ENCODE measurements at places on chromosomes 6 and 20.

- DNase-seq = no peak
Observed at GRCh38 chr6:155201461-155202226, 62.2 kb upstream of the CLDN20 start.

DNA sequence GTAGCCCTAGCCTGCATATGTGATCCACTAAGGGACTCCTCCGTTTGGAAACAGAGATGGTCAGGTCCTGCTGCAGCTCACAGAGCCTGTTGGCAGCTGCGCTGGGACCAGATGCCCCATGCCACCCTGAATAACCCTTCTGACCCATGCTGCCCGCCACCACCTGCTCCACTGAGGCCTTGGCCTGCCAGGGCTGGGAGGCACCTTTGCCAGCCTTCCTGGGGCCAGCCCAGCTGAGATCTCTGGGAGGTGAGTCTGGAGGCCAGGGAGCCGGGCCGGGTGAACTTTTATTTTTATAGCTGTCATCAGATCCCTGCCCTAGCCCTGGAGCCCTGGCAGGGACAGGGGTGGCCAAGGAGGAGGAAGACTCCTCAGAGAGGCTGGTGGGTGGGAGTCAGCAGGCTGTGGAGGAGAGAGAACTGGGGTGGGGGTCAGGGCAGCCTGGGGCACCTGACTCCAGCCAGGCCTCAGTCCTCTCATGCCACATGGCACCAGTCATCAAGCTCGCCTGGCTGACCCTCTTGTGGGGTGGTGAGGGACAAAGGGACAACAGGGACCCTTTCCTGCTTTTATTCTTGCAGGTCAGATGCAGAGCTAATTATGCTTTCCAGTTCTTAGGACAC is 10.0 kb downstream of the CEBPB start:
- no peak for DNase-seq

DNA sequence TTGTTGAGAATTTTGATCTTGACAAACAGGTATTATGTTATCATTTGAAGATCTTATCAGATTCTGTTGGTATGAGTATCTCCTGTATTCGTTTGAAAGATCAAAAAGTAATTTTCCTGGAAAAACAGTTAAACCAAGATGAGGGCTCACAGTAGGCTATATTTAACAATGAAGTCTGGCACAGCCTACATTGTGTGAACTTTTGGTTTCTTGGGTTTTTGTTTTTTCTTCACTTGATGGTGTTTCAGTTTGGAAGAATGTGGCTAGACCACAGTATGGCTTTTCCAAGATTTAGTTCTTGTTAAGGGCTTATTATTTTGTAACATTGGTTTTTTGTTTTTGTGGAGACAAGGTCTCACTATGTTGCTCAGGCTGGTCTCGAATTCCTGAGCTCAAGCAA is 306.4 kb downstream of the CDKAL1 start:
- no peak for DNase-seq

- no peak for DNase-seq
Observed at GRCh38 chr6:109105681-109106080, 10.4 kb downstream of the CEP57L1 start.

- DNase-seq = no peak
Observed at GRCh38 chr6:35566794-35567193, 54.1 kb upstream of the TULP1 start.

DNA sequence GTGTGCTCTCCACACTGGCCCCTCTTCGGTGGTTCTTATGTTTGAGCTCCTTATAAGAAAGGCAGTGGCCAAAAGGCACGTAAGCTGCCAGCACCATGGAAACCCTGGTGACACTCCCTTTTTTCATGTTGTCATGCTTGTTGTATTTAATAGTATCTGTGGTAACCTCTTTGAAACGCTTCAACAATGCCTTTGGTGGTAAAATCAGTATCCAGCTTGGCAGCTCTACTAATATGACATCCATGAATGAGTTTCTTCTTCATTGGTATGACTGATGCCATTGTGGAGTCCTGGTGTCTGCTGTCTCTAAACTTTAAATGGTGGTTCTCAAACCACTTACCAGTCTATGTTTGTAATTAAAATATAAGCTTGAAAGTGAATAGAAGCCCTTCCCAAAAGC is 10.7 kb upstream of the MYLK2 start:
- DNase-seq = no peak

DNA sequence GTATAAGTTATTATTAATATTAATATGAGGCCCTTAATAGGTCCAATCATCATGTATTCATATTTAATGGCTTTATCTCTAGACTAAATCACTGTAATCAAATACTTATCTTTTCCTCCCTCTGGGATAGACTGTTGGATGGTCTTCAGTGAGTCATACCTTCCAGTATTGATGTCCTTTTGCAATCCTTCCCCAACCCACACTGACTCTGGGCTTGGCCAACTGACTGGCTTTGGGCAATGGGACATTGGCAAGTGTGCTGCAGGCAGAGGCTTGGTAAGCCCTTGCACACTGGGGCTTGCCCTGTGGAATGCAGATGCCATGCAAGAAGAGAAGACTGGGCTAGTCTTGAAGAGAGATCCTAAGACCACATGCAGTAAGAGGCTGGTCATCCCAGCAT is 136.6 kb downstream of the CCDC170 start:
- DNase-seq = no peak

DNA sequence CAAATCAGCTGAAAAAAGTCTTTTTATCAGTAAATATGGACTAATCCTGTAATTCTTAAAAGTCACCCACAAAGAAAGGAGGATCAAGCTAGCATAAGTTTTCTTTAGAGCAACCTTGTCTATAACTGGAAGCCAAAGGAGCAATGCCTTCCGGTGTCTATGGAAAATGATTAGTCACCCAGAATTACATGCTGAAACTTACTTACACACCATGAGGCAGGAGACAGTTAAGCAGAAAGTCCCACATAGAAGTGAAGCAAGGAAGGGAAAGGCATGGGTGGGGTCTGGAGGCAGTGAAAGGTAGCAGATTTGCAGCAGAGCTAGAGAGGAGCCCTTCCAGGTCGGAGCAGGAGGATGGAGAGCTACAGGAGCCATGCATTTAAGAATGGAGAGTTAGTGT is 153.7 kb upstream of the RIPOR2 start:
- DNase-seq = no peak

GRCh38 chr6:69265090-69265489 is 531.7 kb downstream of the LMBRD1 start:
- DNase-seq = no peak

- no peak for DNase-seq
Observed at GRCh38 chr6:119355157-119355556, 5.6 kb upstream of the MAN1A1 start.

DNA sequence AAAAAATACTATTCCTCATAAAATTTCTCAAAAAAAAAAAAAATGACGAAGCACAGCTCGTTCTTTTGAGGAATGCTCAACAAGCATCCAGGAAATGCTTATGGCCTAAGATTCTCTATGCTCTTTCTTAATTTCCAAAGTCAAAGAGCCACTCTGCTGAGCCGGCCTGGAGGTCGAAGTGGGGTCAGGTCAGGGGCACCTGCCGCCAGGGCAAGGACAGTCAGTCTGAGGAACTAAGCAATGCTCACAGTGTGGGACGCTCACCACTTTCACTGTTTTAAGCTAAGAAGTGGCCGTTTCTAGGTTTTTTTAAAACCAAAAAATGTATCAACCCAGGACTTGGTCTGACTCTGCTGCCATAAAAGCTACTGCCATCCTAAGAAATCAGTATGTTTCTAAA is 17.3 kb downstream of the YTHDF1 start:
- DNase-seq = no peak

DNA sequence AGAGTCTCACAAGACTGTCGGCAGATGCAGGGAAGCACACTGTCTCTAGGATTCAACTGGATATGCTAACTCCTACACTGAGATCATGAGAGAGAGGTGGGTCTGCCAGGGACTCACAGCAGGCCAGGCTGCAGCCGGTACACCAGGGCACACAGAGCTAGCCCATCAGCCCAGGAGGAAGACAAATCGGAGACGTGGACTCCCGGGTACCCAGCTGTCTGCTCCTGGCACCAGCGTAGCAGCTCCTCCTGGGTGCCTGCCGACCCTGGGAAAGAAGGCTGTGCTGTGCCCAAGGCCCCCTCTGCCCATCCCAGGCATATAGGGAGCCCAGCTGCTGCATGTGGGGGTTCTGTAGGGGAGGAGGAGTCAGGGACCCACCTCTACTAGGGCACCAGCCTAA is 7.0 kb downstream of the MICAL1 start:
- DNase-seq = no peak

DNA sequence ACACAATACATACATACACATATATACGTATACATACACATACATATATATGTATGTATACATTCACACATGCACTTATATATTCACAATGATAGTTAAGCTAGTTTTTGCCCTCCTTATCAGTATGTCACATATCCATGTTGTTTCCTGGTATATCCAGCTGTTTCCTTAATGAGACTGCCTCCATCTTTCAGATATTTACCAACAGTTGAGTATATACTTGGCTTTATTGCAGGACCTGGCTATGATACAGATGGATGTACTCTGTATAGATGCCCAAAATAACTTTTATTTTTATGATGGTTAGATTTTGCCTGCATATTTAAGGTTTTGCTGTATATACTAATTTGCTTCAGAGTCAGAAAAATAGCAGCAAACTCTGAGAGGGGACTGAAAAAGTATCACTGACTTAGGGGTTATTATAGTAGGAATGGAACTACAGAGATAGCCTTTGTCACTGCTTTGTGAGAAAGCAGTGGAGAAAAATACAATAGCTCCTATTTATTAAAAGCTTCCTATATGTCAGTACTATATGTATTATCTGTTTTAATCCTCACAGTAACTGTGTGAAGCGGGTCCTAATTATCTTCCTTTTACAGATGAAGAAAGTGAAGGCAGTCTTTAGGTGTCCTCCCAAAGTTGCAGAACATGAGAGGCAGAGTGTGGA is 35.5 kb downstream of the CARMIL1 start:
- DNase-seq = no peak

DNA sequence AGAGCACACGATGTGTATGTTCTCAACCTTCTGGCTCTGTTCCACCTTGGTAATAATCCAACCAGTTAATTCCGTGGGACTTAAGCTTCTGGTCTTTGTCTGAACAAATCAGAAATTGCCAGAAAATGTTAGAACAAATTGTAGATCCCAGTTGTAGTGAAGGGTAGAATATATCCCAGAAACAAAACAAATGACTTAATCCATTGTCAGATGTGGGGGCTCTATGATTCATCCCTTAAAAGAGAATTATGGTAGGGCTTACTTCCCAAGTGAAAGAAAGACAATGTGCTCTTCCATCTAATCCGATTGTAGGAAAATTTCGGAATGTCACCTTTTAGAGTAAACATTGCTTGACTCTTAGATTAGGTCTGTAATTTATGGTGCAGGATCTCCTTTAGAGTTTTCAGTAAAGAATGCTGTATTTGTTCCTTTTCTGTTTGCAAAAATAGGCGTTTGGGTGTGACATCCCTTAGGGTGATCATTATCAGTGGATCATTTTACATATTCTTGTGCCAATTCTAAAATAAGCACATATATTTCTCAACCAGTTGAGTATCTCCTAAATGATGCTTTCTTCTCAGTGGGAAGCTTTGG is 234.5 kb upstream of the ZNF217 start:
- no peak for DNase-seq

DNA sequence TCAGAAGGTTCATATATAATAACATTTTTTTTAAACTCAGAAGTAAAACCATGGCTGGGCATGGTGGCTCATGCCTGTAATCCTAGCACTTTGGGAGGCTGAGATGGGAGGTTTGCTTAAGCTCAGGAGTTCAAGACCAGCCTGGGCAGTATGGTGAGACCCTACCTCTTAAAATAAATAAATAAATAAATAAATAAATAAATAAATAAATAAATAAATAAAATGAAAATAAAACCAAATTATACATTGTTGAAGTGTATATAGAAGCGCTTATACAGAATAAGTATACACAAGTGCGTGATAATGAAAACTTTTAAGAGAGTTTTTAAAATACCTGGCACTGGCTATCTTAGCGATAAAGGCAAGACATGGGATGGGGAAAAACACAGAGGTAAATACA is 71.6 kb downstream of the OR2B2 start:
- no peak for DNase-seq

GRCh38 chr20:37377346-37378081 is 31.6 kb downstream of the SRC start:
- DNase-seq = no peak

- no peak for DNase-seq
Observed at GRCh38 chr20:52270696-52271095, 79.1 kb upstream of the ZFP64 start.

- DNase-seq = no peak
Observed at GRCh38 chr6:44771647-44772415, 384.3 kb downstream of the CDC5L start.

- no peak for DNase-seq
Observed at GRCh38 chr6:18439581-18439980, 52.4 kb downstream of the RNF144B start.

- no peak for DNase-seq
Observed at GRCh38 chr6:122352981-122353664, 46.3 kb upstream of the HSF2 start.

- no peak for DNase-seq
Observed at GRCh38 chr20:49288250-49288751, 10.4 kb upstream of the ZNFX1 start.

DNA sequence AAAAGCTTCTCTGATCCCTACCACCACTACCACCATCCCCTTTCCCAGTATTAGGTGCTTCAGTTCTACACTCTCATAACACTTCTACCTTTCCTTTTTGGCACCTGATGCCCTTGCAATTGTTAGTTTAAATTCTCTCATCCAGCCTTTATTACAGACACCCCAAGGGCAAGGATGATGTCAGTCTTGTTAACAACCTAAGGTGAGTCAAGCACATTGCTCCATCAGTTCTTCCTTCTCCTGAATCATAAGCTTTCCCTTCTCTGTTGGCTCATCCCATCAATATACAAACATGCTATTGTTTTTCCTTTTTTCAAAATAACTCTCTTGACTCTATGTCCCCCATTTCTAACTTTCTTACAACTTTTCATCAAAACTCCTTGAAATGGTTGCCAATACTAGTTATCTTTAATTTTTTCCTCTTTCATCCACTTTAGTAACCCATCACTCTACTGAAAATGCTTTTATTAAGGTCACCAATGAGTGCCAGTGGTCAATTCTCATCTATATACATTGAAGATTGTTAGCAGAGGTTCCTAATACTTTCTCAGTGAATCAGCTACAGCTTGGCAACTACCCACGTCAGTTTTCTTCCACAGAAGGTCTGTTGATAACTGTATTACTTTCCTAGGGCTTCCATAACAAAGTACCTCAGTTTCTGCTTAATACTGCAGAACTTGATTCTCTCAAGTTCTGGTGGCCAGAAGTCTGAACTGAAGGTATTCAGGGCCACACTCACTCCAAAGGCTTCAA is 97.1 kb upstream of the FLRT3 start:
- no peak for DNase-seq

GRCh38 chr6:79710127-79710526 is 79.0 kb downstream of the SH3BGRL2 start:
- DNase-seq = no peak

DNA sequence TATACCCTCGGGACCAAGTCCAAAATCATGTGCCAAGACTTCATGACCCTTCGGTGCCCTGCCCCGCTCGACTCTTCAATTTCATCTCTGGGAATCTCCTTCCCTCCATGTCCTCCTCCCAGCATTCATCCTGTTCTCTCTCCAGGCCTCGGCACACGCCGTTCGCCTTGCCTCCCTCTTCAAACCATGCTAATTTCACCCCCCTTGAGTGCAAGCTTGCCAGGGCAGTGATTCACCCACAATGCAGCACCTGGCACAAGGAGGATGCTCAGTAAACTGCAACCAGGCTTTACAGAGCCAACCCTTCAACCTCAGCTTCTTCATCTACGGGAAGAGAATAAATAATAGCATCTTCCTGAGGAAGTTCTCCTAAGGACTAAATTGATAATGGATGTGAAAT is 4.1 kb downstream of the KCNS1 start:
- no peak for DNase-seq
